Lower lobe of right lung (tissue), 2 donors: ENCODE measurements at places on chromosomes 13 and 19. TPM values are rescaled to one million over a fixed set of nuclear protein-coding genes. Genes with fewer than 3 reads are reported as not detected.

WDR62 gene
- 1.3 TPM for total RNA-seq

DNA sequence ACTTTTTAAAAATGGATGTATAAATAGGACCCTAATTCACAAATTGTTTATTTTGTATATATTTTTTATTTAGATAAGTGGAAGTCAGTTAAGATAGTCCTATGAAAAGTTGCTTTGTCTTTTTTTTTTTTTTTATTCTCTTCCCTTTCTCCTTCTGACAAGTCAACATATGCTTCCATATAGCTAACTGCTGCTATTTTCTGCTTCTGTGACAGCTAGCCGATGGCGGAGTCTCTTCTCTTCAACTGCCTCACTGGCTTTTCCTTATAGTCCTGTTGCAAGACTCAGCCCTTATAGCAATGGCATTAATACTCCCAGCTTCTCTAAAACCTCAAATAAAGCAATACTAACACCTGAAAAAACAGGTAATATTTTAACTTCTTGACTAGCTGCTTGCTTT lies 45.3 kb downstream of the SLAIN1 start:
- no peaks in the 10 kb centered on the region for H3K4me1 ChIP-seq
- H3K36me3 ChIP-seq = peaks cover 3% of the 10 kb centered on the region
- no peak overlapping the region for H3K27ac ChIP-seq

ZNF69 gene
- 12.2 TPM for total RNA-seq

DNA sequence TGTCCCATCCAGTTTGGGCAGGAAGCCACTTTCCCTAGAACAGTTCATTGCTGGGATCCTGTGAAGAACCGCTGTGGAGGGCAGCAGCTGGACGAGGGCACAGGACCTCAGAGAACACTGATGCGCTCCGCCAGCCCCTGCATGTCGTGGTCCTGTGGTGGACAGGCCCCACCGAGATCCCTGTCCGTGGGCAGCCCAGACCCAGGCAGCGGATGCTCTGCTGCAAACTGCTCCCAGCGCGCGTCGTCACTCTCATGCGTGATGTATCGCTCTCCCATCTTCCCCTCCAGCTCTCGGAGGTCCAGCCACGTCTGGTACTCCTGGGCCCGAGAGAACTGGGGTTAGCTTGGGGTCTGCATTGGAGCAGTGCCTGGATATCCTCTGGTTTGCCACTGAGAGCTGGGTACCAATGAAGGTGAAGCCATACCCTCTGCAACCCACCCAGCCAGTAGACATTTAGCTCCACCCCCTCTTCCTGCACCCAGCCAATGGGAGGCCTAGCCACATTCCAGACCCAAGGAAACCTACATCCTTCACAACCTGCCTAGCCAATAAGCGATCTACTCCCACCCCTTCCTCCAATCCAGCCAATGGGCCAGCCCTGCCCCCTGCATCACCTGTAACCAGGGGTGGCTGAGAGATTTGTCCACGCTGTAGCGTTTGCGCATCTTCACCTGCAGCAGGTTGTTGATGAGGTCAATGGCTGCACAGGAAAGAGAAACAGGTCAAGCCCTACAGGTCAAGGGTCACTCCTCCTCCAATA lies 13.6 kb upstream of the DACT3 start:
- no peak overlapping the region for H3K4me3 ChIP-seq
- H3K27me3 ChIP-seq = no peaks in the 10 kb centered on the region
- peaks cover 73% of the 10 kb centered on the region for H3K36me3 ChIP-seq

OR7D4 gene
- total RNA-seq = not detected

- no peaks in the 10 kb centered on the region for H3K36me3 ChIP-seq
- DNase-seq = no peak
- no peak overlapping the region for H3K4me3 ChIP-seq
- no peaks in the 10 kb centered on the region for H3K4me1 ChIP-seq
Measured at GRCh38 chr19:54017261-54017660, 25.8 kb downstream of the CACNG6 start.

GRCh38 chr13:111484141-111484925 lies 163.9 kb downstream of the TEX29 start:
- H3K4me3 ChIP-seq = no peak overlapping the region
- H3K4me1 ChIP-seq = no peaks in the 10 kb centered on the region
- DNase-seq = no peak
- H3K27ac ChIP-seq = no peak overlapping the region
- H3K27me3 ChIP-seq = peaks cover 12% of the 10 kb centered on the region

DNA sequence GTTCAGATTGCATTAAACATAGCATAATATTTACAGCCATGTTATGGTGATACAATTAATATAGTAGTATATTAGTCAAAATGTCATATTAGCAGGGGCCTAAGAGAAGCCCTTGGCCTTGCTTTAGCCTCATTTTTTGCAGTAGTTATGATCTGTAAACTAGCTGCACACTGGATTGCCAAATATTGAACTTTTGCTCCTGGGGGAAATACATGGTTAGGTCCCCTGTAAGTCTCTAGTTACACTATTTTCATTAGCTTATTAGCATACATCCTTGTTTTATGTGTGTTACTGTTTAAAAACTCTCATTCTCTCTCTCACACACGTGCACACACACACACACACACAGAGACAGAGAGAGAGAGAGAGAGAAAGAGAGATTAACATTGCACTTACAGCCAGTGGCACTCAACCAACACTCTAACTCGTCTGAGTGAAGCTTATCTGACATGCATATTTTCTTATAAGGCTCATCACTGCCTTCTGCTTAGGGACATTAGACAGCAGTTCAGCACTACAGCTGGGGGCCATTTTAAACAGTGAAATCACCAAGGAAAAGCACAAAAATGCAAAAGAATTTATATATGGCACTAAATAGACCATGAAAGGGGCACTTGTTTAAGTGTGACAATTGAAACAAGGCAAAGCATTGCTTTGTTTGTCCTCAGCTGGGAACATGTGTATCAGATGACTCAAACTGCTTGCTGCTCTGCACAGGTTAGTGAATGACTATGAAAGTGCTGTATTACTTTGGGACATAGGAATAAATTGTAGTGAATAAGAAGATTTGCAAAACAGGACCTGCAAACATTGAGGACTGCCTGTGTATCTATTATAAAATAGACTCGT lies 278.7 kb downstream of the GPC6 start:
- no peak overlapping the region for H3K4me3 ChIP-seq
- no peak for DNase-seq
- no peaks in the 10 kb centered on the region for H3K4me1 ChIP-seq
- no peaks in the 10 kb centered on the region for H3K27me3 ChIP-seq
- no peak overlapping the region for H3K27ac ChIP-seq

DYRK1B gene
- 28.4 TPM for total RNA-seq

DNA sequence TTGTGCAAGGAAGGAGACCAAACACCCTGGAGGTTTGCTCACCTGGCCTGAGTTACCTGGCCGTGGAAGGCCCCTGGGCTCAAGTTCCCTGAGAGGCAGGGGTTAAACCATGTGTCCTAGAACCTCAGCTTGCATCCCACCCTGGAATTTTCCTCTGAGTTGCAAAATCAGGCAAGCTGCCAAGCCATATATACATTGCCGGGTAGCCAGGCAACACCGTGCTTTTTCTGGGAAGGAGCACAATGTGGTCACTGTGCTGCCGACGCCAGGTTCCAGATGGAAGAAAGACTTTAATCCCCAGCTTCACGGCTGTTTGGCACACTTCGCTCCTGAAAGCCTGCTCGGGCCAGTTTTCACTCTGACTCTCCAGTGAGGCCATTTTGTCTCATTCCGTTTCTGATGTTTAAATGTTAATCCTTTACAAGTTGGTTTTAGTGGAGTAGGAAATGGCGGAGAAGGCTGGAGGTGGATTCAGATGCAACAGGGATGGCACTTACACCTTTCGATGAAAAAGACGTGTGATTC lies 60.1 kb upstream of the PEG3 start:
- no peaks in the 10 kb centered on the region for H3K27me3 ChIP-seq
- no peak overlapping the region for H3K4me3 ChIP-seq
- H3K36me3 ChIP-seq = no peaks in the 10 kb centered on the region
- H3K4me1 ChIP-seq = no peaks in the 10 kb centered on the region

DNA sequence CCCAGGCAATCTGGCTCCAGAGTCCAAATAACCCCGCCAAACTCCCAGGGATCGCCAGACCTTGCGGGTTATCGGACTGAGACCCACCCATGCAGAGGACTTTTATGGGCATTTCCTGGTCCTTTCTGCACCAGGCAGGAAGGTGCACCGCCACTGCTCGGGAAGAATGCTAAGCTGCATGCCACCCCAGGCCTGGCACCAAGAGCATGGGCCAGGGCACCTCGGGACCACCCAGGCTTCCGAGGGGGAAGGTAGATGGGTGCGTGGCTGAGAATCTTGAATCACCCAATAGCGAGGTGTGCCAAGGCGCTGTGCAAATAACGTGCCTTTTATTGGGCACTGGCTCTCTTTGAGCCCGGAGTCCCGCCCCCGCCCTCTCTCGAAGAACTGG lies 422 bp upstream of the ZNF575 start:
- H3K36me3 ChIP-seq = peaks cover 1% of the 10 kb centered on the region
- peak overlapping the region; percentile 89 for H3K27ac ChIP-seq
- peak; percentile 76 for DNase-seq
- peak overlapping the region; percentile 71 for H3K4me3 ChIP-seq
- H3K4me1 ChIP-seq = peaks cover 20% of the 10 kb centered on the region

- H3K36me3 ChIP-seq = no peaks in the 10 kb centered on the region
- DNase-seq = no peak
- H3K4me1 ChIP-seq = peaks cover 10% of the 10 kb centered on the region
- H3K27me3 ChIP-seq = peaks cover 77% of the 10 kb centered on the region
Measured at GRCh38 chr13:94968040-94968756, 255.9 kb upstream of the SOX21 start.

IGFLR1 gene
- 17.1 TPM for total RNA-seq

DNA sequence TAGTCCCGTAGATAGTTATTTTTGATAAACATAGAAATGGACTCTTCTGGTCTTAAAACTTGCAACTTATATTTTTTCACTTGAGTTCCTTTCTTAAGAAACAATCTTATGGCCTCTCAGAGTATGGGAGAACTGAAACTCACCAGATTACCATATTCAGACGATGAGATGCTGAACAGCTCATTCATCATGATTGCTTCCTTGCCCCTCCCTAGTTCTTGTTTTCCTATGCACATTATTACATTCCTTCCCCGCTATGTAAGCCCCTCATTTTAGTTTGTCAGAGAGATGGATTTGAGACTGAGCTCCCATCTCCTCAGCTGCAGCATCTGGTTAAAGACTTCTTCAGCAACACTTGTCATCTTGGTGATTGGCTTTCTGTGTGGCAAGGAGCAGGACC lies 158.5 kb downstream of the SLITRK6 start:
- no peaks in the 10 kb centered on the region for H3K36me3 ChIP-seq
- H3K27ac ChIP-seq = no peak overlapping the region
- no peak overlapping the region for H3K4me3 ChIP-seq
- no peak for DNase-seq

GRCh38 chr13:109318945-109319590 lies 467.3 kb downstream of the IRS2 start:
- no peaks in the 10 kb centered on the region for H3K36me3 ChIP-seq
- H3K4me1 ChIP-seq = no peaks in the 10 kb centered on the region
- no peak overlapping the region for H3K27ac ChIP-seq
- no peaks in the 10 kb centered on the region for H3K27me3 ChIP-seq

DNA sequence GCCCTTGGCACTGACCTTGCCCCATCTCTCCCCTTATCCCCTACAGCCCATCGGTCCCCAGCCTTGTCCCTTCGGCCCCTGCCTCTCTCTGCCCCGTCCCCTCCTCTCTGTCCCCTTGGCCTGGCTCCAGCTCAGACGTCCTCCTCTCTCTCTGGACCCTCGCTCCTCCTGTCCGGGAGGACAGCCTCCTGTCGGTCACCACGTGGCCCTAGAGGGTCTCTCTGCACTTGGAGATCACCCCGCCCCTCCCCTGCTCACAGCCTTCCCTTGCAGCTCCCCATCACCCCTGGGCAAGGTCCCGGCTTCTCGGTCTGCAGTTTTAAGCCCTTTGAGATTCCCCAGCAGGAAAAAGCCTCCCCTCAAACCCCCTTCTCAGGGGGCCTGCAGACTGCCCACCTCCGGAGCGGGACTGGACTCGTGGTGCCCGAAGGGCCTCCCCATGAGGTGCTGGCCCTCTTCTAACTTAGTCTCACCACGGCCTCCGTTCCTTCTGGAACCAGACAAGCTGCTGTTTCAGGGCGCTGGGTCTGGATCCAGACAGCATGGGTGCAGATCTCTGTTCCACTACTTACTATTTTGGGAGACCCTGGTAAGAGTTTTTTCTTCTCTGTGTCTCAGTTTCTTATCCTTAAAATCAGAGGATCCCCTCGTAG lies 3.3 kb upstream of the KLK15 start:
- no peak overlapping the region for H3K4me3 ChIP-seq
- H3K27ac ChIP-seq = no peak overlapping the region
- peaks cover 30% of the 10 kb centered on the region for H3K27me3 ChIP-seq
- DNase-seq = no peak

PEAK3 gene
- total RNA-seq = 7.5 TPM

- H3K27me3 ChIP-seq = peaks cover 3% of the 10 kb centered on the region
- no peaks in the 10 kb centered on the region for H3K36me3 ChIP-seq
- H3K27ac ChIP-seq = no peak overlapping the region
Measured at GRCh38 chr19:30781047-30781446, 408.9 kb downstream of the ZNF536 start.

GRCh38 chr19:51726049-51726448 lies 2.3 kb upstream of the HAS1 start:
- H3K27me3 ChIP-seq = peaks cover 35% of the 10 kb centered on the region
- DNase-seq = no peak
- no peak overlapping the region for H3K27ac ChIP-seq
- no peaks in the 10 kb centered on the region for H3K36me3 ChIP-seq
- H3K4me1 ChIP-seq = no peaks in the 10 kb centered on the region

GRCh38 chr13:32047088-32047487 lies 15.5 kb downstream of the FRY start:
- H3K27ac ChIP-seq = peak overlapping the region; percentile 10
- no peak for DNase-seq
- no peaks in the 10 kb centered on the region for H3K36me3 ChIP-seq
- no peak overlapping the region for H3K4me3 ChIP-seq
- H3K27me3 ChIP-seq = no peaks in the 10 kb centered on the region

ZNF546 gene
- total RNA-seq = 7.4 TPM

DNA sequence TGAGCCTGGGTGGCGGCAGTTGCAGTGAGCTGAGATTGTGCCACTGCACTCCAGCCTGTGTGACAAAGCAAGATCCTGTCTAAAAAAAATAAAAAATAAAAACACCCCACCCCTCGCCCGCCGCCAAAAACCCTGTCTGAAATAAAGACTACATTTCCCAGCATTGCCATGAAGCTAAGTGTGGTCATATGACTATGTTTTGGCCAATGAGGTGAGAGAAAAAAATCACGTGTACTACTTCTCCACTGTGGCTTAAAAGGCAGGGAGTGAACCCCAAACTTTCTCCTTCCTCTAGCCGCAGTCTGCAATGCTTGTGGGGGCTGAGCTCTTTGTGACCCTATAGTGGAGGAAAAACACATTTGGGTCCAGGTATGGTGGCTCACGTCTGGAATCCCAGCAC lies 54.9 kb downstream of the COLGALT1 start:
- DNase-seq = no peak
- H3K4me3 ChIP-seq = no peak overlapping the region
- peaks cover 13% of the 10 kb centered on the region for H3K4me1 ChIP-seq
- peaks cover 10% of the 10 kb centered on the region for H3K27me3 ChIP-seq
- H3K27ac ChIP-seq = no peak overlapping the region

DNA sequence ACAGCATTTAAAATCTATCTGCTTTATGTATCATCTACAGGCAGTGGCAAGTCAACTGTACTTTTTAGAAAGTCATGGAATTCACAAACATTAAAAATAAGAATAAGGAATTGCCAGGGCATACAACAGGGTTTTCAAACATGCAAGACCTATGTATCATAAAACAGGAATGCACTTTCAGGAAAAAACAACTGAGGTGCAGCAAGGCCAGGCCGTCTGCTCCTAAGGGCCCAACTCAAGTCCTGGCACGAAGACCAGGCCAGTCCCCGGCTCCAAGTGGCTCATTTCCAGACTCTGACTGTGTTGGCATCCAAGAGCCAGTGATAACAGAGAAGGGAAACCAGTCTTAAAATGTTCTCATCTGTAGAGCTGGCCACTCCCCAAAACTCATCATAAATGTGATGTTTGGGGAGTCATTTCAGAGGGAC lies 7.1 kb downstream of the RFX2 start:
- peaks cover 69% of the 10 kb centered on the region for H3K4me1 ChIP-seq
- H3K4me3 ChIP-seq = no peak overlapping the region
- H3K27ac ChIP-seq = peak overlapping the region; percentile 87
